ENCODE measurements at places on chromosomes 6 and 20.
A peak's percentile ranks its signal among the peaks of the same experiment; 100 is the strongest.

- no peak for DNase-seq
Measured at GRCh38 chr20:21265261-21266190, 37.6 kb upstream of the XRN2 start.

- no peak for DNase-seq
Measured at GRCh38 chr6:5484692-5485091, 223.4 kb downstream of the FARS2 start.

DNA sequence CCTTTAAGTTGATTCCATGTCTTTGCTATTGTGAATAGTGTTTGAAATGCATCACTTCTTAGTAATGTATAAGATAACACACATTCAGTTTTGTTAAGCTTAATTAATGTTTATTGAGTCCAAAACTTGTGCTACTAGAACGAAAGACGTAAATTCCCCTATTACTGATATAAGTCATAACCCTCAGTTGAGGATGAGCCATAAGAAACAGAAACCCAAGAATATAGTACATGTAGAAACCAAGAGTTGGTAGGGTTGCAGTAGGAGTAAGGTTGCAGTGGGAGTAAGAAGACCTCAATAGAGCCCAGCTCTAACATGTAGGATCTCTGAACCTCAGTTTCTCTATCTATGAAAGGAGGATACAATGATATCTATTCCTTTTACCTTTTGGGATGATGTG, 19.3 kb downstream of the CITED2 start:
- DNase-seq: no peak

GRCh38 chr6:138605958-138606357, 106.7 kb upstream of the NHSL1 start:
- no peak for DNase-seq

- no peak for DNase-seq
Measured at GRCh38 chr6:97437087-97437486, 154.1 kb upstream of the MMS22L start.

DNA sequence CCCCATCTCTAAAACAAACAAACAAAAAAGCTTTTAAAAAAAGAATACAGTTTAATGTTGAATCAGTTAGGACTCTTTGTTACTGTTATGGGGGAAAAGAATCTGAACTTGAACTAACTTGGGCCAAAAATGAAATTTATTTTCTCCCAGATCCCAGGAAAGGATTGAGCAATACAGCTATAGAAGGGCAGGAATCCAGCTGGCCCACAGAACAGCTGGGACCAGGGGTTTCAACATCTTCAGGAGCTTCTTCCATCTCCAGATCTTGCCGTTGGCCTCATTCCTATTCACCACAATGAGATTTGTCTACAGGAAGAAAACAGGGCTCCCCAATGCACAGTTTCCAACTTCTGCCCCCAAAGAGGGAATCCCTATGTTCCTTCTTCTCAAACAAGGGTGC, 43.2 kb upstream of the AKAP12 start:
- no peak for DNase-seq

GRCh38 chr20:1932971-1933370, 37.8 kb downstream of the SIRPA start:
- DNase-seq: no peak

- no peak for DNase-seq
Measured at GRCh38 chr20:63860325-63861051, 810 bp upstream of the ABHD16B start.

- no peak for DNase-seq
Measured at GRCh38 chr6:109174916-109175315, 79.6 kb downstream of the CEP57L1 start.

DNA sequence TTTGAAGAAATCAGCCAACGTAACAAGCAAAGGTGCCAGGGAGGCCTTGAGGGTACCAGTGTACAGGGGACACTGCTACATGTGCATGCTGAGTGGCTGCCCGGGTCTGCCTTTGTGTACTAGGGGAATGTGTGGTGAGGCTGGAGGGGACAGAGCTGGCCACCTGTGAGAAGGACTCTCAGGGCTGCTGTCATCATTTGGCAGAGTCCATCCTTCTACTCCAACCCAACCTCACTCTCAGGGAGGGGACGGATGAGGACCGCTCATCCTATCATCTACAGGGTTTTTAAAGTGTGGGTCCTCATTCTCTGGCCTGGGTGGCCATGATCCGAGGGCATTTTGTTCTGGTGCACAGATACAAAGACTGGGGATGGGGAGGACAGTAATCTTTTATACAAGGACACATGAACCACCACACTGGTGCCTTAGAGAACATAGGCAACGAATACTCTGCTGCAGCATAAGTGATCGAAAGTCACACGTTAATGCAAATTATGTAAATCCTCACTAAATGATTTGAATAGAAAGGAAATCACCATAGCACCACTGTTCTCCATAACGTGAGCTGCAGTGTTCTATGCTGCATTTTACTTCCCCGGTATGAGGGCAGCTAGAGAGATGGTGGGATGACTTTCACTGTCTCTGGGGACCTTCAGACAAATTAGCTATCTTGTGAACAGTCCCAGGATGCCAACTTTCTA, 181.4 kb downstream of the GMPR start:
- DNase-seq: no peak

- DNase-seq: no peak
Measured at GRCh38 chr6:49898904-49899566, 32.7 kb upstream of the CRISP1 start.

GRCh38 chr6:136216503-136217401, 33.4 kb downstream of the MTFR2 start:
- DNase-seq: no peak

DNA sequence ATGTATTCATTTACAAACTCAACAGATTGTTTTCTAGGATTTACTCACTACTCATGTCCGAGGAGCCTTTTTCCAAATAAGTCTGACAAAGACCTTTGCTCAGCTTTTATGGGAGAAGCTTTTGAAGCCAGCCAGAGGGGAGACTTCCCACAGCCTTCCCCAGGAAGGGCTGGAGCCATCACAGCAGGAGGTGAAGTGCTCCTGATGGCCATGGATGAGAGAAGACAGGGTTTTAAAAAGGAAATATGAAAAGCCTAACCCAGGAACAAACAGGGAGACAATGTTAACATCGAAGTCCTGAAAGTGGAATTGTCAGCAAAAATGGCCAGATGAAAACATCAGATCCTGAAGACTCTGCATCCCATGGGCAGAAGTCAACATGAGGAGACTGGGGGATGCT, 11.6 kb upstream of the TAGAP start:
- DNase-seq: no peak

GRCh38 chr6:108622641-108623298, 62.1 kb downstream of the FOXO3 start:
- DNase-seq: no peak

GRCh38 chr6:75931011-75931680, 141.3 kb downstream of the IMPG1 start:
- no peak for DNase-seq

- no peak for DNase-seq
Measured at GRCh38 chr6:116651916-116652315, 16.6 kb downstream of the ZUP1 start.

DNA sequence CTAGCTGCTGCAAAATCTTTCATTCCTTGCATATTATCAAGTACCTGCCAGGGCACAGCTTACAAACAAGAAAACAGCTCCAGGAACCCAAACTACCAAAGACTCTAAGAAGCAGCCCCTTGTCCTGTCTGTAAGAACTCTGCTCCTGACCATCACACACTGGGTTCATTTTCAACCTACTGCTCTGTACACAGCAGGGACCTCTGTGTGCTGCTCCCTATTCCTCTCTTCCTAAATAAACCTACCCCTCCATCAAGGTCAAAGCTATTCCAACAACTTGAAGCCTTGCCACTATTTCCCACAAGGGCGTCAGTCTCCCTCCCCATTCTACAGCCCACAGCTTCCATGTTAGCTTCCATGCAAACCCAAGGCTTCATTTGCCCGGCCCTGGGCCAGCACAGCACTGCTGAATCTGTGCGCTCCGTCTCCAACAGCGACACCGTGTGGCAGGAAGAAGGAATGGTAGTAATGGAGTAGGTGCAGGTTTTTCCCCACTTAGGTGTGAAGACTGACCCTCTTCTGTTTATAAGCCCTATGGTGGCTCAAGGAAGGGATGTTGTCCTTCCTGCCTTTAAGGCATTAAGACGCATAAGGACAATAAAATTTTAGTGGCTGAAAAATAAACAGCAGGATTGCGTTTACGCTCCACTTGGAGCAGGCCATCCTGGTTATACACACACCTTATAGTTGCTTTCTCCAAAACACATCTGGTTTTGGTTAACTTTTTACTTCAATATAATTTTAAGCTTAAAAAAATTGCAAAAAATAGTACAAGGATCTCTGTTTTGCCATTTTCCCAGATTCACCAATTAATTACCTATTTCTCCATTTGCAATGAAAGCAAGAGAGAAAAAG, 115.2 kb upstream of the NXT1 start:
- no peak for DNase-seq

GRCh38 chr6:1613346-1613687, 3.6 kb downstream of the FOXC1 start:
- DNase-seq: no peak

DNA sequence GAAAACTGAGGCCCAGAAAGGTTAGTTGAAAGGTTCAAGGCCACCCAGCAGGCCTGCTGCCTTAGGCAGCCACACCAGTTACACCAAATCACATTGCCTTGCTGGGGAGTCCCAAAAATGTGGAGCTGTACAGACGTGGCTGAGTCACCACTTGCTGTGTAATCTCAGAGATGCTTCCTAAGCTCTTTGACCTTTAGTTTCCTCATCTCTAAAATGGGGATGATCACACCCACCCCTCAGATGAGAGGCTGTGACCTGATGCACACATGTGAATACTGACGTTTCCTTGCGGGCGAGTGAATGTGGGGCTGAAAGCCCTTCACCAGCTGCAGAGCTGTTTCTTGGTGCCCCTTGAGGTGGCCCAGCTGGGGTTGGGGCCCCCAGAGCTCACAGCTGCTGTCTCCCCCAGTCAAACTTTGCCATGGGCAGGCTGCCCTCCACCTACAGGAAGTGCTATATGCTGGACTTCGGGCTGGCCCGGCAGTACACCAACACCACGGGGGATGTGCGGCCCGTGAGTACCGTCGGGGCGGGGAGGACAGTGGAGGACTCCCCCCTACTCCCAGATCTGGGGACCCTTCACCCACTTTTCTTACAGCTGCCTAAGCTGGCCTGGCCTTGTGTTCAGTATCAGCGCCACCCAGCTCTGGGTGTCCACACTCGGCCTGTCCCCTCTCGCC, 11.0 kb downstream of the TTBK1 start:
- no peak for DNase-seq

DNA sequence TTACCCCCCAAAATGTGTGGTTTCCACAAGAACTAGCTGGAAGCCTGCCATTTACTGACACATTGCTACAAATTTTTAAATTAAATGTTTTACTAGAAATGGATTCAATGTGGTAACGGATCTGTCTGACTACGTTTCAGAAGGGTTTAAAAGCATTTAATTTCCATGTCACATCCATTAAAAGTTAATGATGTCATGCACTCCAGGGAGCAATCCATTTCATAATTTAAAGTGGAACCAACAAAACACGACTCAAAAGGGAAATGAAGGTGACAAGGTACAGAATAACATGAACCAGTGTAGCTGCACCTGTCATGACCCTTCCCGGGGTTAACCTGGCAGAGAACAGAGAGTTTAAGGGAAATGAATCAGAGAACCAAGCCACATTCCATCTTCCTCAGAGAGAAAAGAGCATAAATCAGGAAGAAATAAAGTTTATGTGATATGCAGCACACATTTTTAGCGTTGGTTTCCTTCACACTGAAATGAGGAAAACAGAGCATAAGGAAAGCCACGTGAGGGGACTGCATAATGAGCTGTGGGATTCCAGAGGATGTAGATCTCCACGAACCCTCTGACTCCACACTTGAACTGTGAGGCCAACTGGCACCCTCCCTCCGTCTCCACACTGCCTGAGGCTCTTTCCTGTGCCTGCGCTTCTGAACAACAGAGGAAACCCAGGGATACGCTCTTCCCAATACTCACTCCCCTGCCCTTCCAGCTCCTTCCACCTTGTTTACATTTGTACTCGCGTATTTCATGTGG, 170.3 kb upstream of the AHI1 start:
- DNase-seq: no peak

- DNase-seq: peak; percentile 17
Measured at GRCh38 chr6:116616737-116617053, 416 bp downstream of the RSPH4A start.

DNA sequence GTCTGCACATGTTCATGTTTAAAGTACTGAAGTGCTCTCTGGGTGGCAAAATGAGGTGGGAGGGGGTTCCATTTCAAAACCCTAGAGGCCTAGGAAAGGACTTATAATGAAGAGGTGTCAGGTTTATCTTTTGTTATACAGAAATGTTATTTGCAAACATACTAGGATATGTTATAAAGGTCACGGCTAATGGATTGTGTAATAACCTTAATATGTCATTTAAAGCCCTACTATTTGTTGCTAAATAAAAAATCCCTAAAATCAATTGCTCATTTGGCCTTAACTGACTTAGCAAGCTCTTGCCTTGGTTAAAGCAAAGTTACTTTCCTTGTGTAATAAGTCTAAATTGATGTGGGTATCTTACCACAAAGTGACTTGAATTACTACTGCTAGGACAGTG, 8.8 kb downstream of the NKX2-4 start:
- DNase-seq: no peak

GRCh38 chr20:43949741-43950618, 35.3 kb downstream of the TOX2 start:
- DNase-seq: peak; percentile 33

DNA sequence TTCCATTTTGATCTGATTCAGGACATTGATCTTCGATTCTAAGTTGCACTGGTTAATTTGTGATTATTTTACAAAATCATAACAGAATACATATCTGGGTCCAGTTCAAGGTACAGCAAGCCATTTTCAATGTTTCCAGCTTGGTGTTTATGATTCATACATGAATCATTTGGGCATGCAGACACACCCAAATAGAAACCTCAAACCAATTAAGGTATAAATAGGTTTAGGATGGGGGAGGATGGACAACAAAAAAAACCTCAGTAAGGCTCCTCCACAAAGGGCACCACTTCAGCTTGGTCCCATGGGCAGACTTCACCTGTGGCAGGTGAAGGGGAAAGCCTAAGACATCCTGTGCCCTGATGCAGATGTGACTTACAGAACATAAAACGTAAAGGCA, 192.7 kb downstream of the KHDC1L start:
- no peak for DNase-seq

GRCh38 chr6:16669227-16669626, 92.0 kb downstream of the ATXN1 start:
- DNase-seq: no peak

- DNase-seq: no peak
Measured at GRCh38 chr6:147821295-147821897, 312.9 kb downstream of the SAMD5 start.

- no peak for DNase-seq
Measured at GRCh38 chr20:41064377-41064776, 35.8 kb downstream of the TOP1 start.

- DNase-seq: no peak
Measured at GRCh38 chr20:56552911-56553629, 20.0 kb downstream of the FAM209B start.
